ENCODE measurements at places on chromosomes 7 and 10.

DNA sequence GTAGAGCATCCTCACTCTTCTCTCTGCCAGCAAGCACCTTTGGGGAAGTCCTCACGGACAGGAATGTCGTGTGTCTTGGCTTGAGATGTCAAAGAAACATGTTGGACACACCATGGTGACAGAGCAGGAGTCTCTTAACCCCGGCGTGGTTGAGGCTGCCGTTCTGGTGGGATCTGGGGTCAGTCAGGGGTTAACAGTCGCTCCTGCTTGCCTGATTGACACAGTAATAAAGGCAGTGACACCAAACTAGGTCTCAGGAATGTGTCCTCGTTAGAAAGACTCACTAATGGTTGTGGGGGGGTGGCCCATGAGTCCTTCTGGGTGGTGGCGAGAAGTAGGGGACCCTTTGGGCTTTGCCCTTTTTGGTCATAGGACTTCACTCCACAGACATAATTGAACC is 69.0 kb downstream of the TCF7L2 start:
- DNase-seq = no peak

GRCh38 chr7:137804836-137805235 is 41.9 kb downstream of the DGKI start:
- no peak for DNase-seq

- no peak for DNase-seq
Observed at GRCh38 chr10:63273577-63273976, 140.4 kb downstream of the NRBF2 start.

DNA sequence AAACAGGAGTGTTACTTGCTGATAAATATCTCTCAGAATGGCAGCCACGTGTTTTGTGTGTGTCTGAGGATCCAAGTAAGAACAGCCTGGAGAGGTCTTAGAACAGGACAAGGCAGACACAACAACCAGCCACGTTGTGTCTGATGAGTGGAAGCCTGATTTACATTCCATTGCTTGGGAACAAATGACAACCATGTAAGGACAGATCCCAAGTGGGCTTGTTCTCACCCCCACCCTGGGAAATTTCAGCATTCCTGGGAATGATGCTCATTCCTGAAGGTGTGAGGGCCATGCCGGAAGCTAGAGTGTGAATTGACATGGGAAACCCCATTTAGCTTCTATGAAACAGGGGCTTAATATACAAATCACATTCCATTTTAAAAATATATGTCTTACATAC is 35.9 kb downstream of the IL6 start:
- DNase-seq = no peak

- DNase-seq = no peak
Observed at GRCh38 chr10:35391153-35391953, 55.0 kb downstream of the CCNY start.

DNA sequence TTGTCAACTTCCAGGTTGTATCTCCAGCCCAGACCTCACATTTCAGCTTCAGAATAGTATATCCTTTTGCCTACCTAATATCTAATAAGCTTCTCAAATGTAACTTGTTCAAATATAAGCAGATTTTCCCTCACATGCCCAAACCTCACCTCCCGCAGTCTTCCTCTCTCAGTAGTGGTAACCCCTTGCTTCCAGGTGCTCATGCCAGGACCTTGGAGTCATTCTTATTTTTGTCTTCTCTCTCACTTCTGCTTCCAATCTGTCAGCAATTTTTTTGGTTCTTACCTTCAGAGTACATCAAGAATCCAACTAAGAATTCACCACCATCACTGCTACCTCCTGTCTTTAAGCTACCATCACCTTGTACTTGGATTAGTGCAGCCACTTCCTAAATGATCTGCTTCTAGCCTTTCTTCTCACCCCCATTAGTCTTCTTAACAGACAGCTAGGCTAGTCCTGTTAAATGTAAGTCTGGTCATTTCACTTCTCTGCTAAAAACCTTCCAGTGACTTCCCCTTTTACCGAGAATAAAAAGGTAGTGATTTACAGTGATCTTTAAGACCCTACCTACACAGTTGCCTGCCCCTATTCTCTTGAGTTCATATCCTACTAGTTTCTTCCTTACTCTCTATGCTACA is 14.0 kb downstream of the ANKIB1 start:
- DNase-seq = no peak

GRCh38 chr10:119406601-119407253 is 135.8 kb downstream of the RGS10 start:
- DNase-seq = no peak

DNA sequence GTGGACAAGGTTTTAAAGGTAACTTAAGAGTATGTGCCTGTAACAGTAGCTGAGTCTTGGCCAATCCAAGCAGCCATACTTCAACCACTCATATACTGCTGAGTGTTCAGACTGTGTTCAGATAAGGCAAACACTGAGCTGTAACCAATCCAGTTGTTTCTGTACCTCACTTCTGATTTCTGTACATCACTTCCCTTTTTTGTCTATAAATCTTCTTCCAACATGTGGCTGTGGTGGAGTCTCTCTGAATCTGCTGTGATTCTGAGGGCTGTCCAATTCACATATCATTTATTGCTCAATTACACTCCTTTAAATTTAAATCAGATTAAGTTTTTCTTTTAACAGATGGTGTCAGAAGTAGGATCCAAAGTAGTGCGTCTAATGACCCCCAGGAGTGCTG is 149.5 kb upstream of the PHF14 start:
- DNase-seq = no peak

GRCh38 chr7:40072268-40072667 is 62.2 kb downstream of the MPLKIP start:
- DNase-seq = no peak

DNA sequence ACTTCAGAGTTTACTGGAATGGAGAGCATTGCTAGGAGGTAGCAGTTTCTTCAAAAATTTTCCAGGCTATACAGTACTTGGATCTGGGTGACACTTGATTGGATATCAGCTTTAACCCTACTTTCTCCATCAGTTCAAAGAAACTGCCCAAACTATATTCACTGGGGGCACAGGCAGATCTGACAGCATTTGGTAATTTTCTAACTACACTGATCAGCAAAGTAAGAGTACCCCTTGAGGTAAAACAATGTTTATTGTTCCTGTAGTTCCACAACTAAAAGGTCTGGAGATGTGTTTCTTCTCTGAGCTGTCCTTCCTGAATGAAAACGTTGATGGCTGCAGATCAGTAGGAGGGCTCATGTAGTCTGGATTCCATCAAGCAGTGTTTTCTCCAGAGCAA is 104.2 kb downstream of the CABCOCO1 start:
- no peak for DNase-seq

GRCh38 chr10:88901984-88902789 is 22.1 kb downstream of the STAMBPL1 start:
- DNase-seq = no peak

- no peak for DNase-seq
Observed at GRCh38 chr10:58920655-58921003, 255.8 kb upstream of the PHYHIPL start.

DNA sequence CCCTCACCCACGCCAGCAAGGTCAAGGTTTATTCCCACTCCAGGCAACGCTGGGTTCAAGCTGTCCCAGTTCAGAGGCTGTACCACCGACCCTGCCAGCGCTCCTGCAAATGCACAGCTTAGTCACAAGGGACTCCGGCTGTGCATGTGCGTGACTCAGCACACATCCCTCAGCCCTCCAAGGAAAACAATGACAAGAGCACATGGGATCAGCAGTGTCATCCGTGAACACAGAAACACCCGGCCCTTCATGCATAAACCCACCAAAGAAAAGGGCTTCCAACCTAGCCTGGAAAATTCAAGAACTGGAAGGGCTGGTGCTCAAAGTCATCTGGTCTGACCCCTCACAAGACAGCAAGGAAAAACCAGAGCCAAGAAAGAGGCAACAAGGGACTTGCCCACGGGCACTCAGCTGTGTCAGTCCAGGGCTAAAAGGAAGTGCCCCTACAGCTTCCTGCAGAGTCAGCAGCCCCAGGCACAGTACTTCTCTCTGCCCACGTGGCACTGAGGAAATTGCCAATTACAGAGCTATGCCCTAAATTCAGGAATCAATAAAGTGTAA is 106.1 kb downstream of the KCNMA1 start:
- DNase-seq = no peak

DNA sequence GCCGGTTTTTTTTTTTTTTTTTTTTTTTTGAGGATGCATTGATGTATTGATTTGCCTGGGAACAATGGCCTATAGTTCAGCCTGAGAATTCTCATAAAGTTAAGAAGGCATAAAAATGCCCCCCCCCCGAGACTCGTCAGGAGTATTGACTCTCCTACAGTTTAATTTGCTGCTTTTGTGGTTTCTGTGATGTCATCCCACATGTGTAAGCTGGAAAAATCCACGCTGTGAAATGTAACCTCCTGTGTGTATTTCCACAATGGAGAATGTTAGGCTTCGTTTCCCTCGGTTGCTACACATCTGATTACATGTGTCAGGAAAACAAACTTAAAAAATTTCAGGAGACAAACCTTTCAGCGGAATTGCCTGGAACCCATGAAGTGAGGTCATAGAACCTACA is 117.9 kb downstream of the FANK1 start:
- no peak for DNase-seq

- no peak for DNase-seq
Observed at GRCh38 chr10:76172020-76172419, 740.6 kb downstream of the LRMDA start.

GRCh38 chr7:141014125-141014523 is 628 bp downstream of the MRPS33 start:
- DNase-seq = no peak

GRCh38 chr10:18179891-18180290 is 39.7 kb downstream of the CACNB2 start:
- DNase-seq = no peak

DNA sequence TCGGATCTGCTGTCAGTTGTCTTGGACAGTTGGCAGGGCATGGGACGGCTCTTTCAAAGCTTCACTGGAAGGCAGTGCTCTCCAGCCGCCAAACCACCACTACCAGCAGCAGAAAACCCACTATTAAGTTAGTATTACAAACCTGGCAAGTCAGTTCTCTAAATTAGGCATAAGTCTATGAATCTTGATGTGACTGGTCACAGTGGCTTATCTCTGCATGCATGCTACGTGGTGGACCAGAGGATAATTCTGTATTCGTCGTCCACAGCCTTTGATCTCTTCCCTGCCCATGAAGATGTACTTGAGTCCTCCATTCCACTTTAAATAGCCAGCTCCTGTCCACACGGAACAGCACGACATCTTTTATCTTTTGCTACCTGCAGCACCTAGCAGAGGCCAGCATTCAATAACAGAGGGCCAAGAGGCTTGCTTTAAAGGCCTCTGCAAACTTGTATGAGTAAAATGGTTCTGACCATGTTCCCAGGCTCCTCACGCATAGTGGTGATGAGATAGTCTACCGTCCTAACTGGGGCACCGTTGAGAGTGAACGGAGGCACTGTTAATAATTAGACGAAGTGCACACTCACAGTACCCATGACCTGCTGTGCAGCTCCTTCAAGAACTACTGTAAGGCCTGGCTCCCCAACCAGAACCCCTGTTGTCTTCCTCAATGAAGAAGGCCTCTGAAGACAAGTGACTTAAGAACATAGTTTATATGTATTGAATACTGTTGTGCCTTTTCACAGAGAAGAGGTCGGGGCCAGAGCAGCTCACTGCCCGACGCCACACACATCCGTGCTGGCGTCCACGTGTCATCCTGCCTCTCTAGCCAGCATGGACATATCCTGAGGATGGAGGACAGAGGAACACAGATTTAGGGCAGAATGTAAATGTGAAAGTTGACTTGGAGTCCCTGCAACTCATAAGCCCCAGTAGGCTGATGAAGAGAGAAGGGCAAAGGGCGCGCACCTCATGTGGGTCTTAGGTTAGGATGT is 1.0 kb downstream of the GPR146 start:
- DNase-seq = no peak

- no peak for DNase-seq
Observed at GRCh38 chr10:14327527-14327926, 3.2 kb downstream of the FRMD4A start.
